ENCODE measurements at places on chromosomes 16 and 17. TPM values are rescaled to one million over a fixed set of nuclear protein-coding genes. Genes with fewer than 3 reads are reported as not detected.

Gene NPW
- total RNA-seq: 4.8 TPM

Gene GNG13
- total RNA-seq: not detected

Gene GAST
- total RNA-seq: not detected

Gene SF3B3
- 190 TPM for total RNA-seq

Gene BMERB1
- 43.7 TPM for total RNA-seq

Gene P2RX5
- total RNA-seq: 28.9 TPM

Gene ABI3
- not detected for total RNA-seq

Gene AIPL1
- total RNA-seq: not detected

Gene SOX9
- total RNA-seq: 43.8 TPM

Gene POLR2C
- 153 TPM for total RNA-seq

Gene HOXB13
- total RNA-seq: 1.9 TPM

Gene HS3ST3B1
- total RNA-seq: 10.8 TPM

Gene LGALS9B
- 1.9 TPM for total RNA-seq

Gene GHDC
- 13.3 TPM for total RNA-seq

Gene KRTAP4-4
- not detected for total RNA-seq

Gene NLRC5
- 9.8 TPM for total RNA-seq

Gene RAPGEFL1
- 2.9 TPM for total RNA-seq

Gene CHD9
- total RNA-seq: 31.3 TPM

Gene CMTM2
- total RNA-seq: not detected

Gene PIRT
- not detected for total RNA-seq

Gene KCNG4
- 0.02 TPM for total RNA-seq

Gene LRRC75A
- 0.32 TPM for total RNA-seq

Gene TPSAB1
- total RNA-seq: not detected

Measured in NCI-H460 (cell line).